ENCODE measurements at places on chromosomes 7 and 10.
A peak's percentile ranks its signal among the peaks of the same experiment; 100 is the strongest.

- no peak for DNase-seq
These were observed 108.4 kb downstream of the C10orf105 start for GRCh38 chr10:71611131-71611530.

- no peak for DNase-seq
These were observed 162.5 kb upstream of the KCTD7 start for GRCh38 chr7:66466081-66466600.

- DNase-seq, result no peak
These were observed 62.7 kb downstream of the LANCL2 start for GRCh38 chr7:55427800-55428199.

- DNase-seq, result no peak
These were observed 335.4 kb upstream of the NRP1 start for GRCh38 chr10:33669904-33670303.

GRCh38 chr7:25895792-25896171, 256.2 kb upstream of the NFE2L3 start:
- no peak for DNase-seq

DNA sequence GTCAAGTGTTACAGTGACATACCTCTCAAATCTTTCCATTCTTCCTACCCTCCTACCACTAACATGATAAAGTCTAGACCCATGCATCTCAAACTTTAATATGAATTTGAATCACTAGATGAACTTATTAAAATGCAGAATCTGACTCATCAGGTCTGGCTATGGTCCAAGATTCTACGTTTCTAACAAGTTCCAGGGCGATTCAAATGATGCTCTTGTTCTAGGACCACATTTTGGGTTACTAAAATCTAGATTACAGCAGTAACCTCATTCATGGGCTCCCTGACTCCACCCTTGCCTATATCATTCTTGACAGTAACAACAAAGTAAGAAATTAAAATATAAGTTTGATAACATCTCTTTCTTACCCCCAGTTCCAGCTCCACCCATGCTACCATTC, 124.8 kb upstream of the LSM8 start:
- no peak for DNase-seq

DNA sequence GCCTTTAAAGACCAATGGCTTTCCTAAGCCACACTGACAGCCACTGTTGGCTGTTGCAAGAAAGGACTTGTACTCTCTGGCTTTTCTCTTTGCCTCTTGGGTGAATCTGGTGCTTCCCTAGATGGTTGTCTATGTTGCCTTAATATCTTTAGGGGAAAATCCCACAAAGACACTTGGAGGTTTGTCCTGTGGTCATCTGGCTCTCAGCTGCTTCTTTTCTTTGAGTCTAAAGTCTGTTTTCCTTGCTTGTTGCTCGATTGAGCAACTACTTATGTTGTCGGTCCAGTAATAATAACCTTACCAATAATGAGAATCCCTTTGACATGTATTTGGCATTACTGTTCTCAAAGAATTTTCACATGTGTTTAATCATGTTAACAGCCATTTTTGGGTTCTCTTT, 537.6 kb downstream of the LRMDA start:
- no peak for DNase-seq

DNA sequence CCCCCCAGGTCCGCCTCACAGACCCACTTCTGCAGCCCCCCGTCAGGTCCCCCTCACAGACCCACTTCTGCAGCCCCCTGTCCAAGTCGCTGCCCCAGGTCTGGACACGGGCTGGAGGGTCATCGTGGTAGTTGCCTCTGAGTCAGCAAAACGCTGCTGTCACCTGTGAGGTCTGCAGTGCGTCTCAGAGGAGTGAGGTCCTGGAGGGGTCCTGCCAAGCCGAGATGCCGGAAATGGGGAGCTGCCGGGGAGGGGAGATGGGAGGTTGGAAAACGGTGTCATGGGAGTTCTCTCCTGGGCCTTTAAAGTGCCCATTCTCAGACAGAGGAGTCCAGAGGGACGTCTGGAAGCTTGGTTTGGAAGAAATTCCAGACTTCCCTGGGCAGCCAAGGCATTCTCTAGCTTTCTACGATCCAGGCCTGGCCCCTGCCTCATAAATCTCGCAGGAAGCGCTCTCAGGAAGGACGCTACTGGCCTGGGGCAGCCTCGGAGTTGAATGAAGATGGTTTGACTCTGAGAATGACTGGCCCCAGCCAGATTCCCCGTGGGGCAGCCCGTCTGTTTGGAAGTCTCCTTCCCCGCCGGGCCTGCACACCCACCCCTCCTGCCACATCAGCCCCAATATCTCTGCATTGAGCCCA, 38.7 kb downstream of the CALML3 start:
- DNase-seq, result no peak

GRCh38 chr7:117774943-117775342, 98.3 kb downstream of the CTTNBP2 start:
- no peak for DNase-seq

DNA sequence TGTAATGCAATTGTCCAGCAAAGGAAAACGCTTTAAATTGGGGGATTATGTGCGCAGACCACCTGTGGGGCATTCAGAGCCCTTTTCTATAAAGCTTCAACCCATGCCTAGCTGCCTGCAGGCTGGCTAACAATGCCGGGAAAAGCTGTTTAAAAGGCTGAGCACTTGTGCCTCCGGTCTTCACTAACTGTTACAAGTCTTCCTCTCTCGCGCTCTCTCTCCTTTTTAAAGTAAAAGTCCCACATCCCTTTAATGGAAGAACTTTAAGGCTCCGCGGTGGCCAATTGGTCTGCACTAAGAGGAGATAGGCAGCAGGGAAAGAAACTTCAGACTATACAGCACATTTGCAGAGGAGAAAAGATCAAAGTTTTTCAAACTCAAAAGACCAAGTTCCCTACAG, 4.6 kb downstream of the FZD8 start:
- DNase-seq, result no peak

- no peak for DNase-seq
These were observed 5.1 kb upstream of the GPR158 start for GRCh38 chr10:25169740-25170139.

GRCh38 chr10:87079106-87079836, 15.4 kb downstream of the GLUD1 start:
- no peak for DNase-seq

- peak; percentile 64 for DNase-seq
These were observed 23.3 kb downstream of the YAE1 start for GRCh38 chr7:39589323-39590111.

- DNase-seq, result no peak
These were observed 425.1 kb upstream of the LRGUK start for GRCh38 chr7:133702078-133702477.

- peak; percentile 18 for DNase-seq
These were observed 4.7 kb upstream of the MUC12 start for GRCh38 chr7:100964630-100965029.

DNA sequence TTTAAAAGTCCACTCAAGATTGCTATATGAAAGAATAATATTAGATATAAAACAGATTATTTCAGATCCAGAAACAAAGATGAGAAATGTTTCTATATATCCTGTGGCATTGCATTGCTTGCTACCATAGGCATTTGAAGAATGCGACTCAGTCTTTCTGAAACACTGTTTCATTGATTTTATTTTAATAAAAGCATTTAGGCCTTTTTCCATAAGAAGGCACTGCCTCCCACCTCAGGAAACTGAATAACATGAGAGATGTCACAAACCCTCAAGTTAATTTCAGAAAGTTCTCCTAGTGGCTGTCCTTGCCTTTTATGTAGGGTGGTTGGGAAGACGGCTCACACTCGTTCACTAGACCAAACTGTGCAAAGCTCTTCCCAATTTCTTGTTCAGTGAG, 23.3 kb downstream of the PRPS1L1 start:
- no peak for DNase-seq

DNA sequence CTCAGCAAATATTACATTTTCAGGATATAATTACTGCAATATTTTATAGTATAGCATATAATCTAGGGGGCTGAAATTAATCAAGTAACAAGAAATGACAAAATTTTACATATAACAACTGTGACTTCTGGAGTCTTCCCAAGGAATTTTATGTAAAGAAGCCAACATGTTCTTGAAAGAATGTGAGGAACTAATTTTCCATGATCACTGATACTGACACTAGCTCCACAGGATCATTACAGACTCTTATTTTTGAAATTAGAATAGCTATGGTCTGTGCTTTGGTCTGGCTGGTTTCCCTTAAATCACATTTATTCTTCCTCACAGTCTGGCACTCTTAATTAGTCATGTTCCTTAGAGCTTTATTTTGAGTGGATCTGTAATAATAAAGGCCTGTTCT, 267.7 kb upstream of the SEMA3A start:
- no peak for DNase-seq

DNA sequence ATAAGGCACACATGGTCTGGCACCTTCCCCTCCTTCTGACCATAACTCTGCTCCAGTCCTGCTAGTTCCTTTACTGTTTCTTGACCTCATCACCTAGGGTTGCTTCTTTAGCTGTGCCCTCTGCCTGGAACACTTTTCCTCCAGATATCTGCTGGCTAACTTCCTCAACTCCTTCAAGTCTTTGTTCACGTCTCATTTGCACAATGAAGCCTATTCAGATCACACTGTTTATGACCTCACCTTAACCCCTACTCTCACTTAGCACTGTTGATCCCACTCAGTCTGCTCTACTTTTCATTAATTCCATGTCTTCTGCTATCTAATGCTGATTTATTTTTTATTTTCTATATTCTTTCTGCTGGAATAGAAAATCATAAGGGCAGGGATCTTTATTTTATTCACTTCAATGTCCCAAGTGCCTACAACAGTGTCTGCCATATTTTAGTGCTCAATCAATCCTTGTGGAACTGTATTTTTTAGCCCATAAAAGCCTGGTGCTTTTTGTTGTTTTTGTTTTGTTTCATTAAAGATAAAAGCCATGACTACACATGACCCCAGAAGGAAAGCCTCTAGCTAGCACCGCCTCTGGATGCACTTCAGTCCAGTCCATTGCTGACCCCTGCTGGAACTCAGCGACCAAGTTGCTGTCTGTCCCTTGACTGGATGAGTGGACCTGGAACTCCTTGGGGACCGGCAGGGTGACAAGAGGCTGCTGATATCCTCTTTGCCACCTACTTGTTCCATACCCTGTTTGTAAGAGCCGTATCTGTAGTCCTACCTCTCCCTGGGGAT, 12.3 kb downstream of the KLF14 start:
- DNase-seq, result peak; percentile 63

GRCh38 chr7:91276909-91277308, 12.7 kb downstream of the FZD1 start:
- no peak for DNase-seq

GRCh38 chr7:79619216-79619615, 165.7 kb upstream of the MAGI2 start:
- DNase-seq, result no peak

DNA sequence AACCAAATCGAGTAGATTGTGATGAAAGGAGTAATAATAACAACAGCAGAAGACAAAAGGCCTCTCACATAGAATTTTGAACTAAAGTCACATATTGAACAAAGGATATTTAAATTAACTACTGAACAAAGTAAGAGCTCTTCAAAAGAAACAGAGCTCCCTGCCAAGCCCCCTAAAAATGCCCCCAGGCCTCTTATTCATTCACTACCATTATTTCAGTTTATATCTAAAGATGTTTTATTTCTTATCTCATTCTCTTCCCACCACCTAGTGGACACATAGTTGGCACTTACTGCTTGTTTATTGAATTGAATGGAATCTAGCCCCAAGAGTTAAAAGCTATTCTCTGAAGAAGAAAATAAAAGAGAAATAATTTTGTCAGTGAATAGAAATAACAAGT, 37.4 kb downstream of the VCL start:
- no peak for DNase-seq

- no peak for DNase-seq
These were observed 684.8 kb upstream of the PCDH15 start for GRCh38 chr10:55485827-55486226.

DNA sequence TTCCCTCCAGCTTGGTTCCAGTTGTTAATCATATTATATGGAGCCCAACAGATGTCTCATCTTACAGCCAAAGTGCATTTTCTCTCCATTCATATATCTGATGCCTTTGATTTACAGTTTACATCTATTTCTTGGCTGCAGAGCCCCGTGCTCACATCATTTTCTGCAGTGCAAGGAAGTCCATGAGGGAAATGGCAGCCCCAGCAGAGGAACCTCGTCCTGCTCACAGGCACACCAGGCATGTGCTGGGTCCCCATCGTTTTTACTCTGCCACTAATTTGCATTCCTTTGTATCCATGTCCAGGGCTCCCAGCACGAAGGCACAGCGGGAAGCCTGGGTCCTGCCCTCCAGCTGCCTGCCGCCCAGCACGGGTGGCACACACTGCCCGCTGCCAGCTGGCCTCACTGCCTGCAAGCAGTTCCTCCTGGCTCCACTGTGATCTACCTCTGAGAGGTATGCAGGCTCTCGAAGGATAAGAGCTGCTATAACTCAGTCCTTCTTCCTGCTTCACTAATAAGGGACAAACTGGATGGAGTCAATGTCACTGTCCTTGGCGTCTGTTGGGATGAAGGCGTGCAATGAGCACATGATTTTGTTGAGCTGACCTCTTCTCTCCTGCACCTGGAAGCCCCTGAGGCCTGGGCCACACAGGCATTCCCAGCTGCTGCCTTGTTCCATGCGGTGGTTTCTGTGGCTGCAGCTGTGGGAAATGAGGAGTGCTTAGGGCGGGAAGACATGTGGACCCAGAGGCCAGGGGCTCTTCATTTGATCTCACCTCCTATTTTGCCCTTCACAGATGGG, 583.6 kb upstream of the MGMT start:
- DNase-seq, result no peak

All from K562 (cell line).